GM12878 (cell line): ENCODE measurements at places on chromosomes 2 and 18. TPM values are rescaled to one million over a fixed set of nuclear protein-coding genes. Genes with fewer than 3 reads are reported as not detected.

MC2R gene
- not detected in 2 replicates for polyA plus RNA-seq

COLEC12 gene
- 0.04 TPM in 1 of 2 replicates, not detected in the other for polyA plus RNA-seq

TEKT4 gene
- 0.27 and 0.48 TPM in 2 replicates for polyA plus RNA-seq

STPG4 gene
- polyA plus RNA-seq = 0.16 TPM in 1 of 2 replicates, not detected in the other

DNA sequence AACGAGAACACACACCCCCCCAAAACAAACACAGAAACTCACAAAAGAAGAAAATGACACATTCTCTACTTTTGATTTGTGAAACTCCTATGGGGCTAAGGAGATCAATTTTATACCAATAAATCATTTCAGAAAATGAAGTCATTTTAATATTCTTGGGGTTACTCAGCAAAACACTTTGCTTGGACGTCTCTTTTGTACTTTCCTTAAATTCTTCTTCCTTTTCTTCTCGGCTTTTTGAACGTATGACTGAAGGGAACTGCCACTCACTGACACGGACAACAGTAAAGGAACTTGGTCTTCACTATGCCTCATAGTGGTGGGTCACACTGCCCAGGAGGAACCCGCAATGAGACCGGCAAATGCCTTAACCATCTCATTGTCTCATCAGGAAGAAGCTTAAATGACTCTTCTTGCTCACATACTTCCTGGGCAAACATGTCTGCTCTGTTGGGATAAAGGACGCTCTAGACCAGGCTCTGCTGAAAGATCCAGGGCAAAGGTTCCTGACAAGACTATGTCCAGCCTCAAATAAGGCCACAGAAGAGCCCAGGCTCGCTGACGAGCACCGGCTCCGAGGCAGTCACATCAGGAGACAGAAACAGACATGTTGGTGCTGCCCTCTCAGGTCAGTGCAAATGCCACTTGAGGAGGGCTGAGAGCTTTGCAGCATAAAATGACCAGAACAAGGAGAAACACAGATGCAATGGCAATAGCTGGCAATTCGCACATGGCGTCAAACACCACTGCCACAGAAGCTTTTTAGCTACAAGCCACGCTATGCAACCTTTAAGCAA lies 205.5 kb downstream of the TGIF1 start:
- H3K27ac ChIP-seq = no peak overlapping the region
- H3K4me3 ChIP-seq = no peak overlapping the region
- no peaks in the 10 kb centered on the region for H3K36me3 ChIP-seq

- no peaks in the 10 kb centered on the region; the same call in 1 of the 2 replicates for H3K4me1 ChIP-seq
- no peaks in the 10 kb centered on the region for H3K36me3 ChIP-seq
- DNase-seq = no peak
- peaks cover 2% of the 10 kb centered on the region for H3K27me3 ChIP-seq
Observed at GRCh38 chr2:238231251-238231793, 8.5 kb downstream of the HES6 start.

- no peak overlapping the region for H3K4me3 ChIP-seq
- DNase-seq = no peak
- H3K27ac ChIP-seq = no peak overlapping the region
- no peaks in the 10 kb centered on the region; the same call in 1 of the 2 replicates for H3K27me3 ChIP-seq
- no peaks in the 10 kb centered on the region for H3K36me3 ChIP-seq
Observed at GRCh38 chr2:16186661-16187481, 246.5 kb downstream of the MYCN start.

DNA sequence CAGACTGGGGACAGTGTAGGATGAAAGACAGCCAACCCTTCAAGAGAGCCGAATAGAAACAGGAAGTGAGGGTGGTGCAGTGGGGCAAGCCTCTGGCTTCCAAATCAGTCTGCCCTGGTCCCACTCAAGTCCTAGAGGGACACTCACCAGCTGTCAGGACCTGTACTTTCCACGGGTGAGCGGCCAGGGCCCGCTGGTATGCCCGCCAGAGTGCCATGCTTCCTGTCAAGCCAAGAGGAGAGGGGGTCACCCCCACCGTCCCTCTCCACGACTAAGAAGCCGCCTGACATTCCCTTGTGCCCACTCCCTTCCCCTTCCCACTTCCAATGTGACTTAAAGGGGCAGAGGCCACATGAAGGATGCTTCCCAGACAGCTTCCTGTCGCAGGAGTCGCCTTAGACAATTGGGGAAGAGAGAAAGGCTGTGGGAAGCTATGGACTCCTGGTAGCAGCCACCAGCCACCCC lies 564 bp downstream of the MPV17 start:
- DNase-seq = no peak
- peak overlapping the region; percentile 99 for H3K4me3 ChIP-seq
- no peaks in the 10 kb centered on the region for H3K27me3 ChIP-seq
- peaks cover 2% of the 10 kb centered on the region for H3K36me3 ChIP-seq
- peaks cover 6% of the 10 kb centered on the region for H3K4me1 ChIP-seq
- H3K27ac ChIP-seq = peak overlapping the region; percentile 95

DNA sequence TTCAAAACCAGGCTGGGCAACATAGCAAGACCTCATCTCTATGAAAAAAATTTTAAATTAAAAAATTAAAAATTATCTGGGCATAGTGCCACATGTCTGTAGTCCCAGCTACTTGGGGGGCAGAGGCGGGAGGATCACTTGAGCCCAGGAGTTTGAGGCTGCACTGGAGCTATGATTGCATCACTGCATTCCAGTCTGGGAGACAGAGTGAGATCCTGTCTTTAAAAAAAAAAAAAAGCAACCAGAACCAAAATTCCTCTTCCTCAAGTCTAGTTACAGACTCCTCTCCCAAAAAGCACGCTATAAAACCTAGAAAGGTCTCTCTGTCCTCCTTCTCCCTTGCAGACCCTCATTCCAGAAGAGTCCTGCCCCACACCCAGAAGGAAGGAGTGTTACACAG lies 23.9 kb downstream of the TNFAIP6 start:
- H3K4me3 ChIP-seq = no peak overlapping the region
- no peaks in the 10 kb centered on the region for H3K4me1 ChIP-seq
- no peak for DNase-seq
- H3K27ac ChIP-seq = no peak overlapping the region
- no peaks in the 10 kb centered on the region for H3K36me3 ChIP-seq
- no peaks in the 10 kb centered on the region for H3K27me3 ChIP-seq
